ENCODE measurements at places on chromosomes 5 and 9. TPM values are rescaled to one million over a fixed set of nuclear protein-coding genes. Genes with fewer than 3 reads are reported as not detected.

GRCh38 chr9:136516191-136516654 lies 29.6 kb downstream of the NOTCH1 start:
- no peaks in the 10 kb centered on the region for H3K4me1 ChIP-seq
- H3K36me3 ChIP-seq = peaks cover 46% of the 10 kb centered on the region
- H3K27ac ChIP-seq = no peak overlapping the region
- no peak for DNase-seq

Gene ABO
- total RNA-seq = 1.1 TPM

DNA sequence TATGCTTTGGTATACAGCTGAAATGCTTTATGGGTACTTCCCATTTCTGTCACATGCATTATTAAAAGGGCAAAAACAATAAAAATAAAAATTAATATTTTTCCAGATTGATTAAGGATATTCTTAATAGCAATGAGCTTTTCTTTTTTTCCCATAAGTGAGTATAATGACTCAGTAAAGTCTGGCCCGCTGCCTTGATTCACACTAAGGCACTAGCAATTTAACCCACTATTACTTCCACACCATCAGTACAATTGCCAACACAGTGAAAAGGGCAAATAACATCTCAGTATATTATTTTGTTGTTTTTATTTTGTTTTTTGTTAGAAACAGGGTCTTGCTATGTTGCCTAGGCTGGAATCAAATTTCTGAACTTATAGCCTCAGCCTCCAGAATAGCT lies 150.1 kb downstream of the RNF180 start:
- H3K4me3 ChIP-seq = no peak overlapping the region
- no peak for DNase-seq
- no peaks in the 10 kb centered on the region for H3K36me3 ChIP-seq

- no peaks in the 10 kb centered on the region for H3K4me1 ChIP-seq
- H3K27ac ChIP-seq = no peak overlapping the region
Observed at GRCh38 chr5:124808842-124809268, 62.4 kb upstream of the ZNF608 start.

Gene WDR55
- total RNA-seq = 8.3 TPM

Gene CARTPT
- not detected for total RNA-seq

DNA sequence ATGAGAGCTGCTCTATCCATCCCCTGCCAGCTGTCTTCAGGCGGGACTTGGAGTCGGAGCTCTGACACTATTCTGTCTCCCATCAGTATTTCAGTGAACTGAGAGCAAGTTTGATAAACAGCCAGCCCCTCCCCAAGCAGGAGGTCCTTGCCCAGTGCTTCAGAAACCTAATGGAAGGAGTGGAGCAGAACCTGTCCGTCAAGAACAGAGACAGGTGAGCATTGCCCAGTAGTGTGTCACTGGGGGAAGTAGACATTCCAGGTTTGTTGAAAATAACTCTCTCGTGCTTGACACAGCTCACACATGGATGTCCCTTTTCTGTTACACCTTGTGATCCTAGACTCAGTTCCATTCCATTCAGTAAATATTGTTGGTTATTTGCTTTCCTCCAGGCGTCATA lies 13.2 kb upstream of the TLX3 start:
- H3K4me3 ChIP-seq = no peak overlapping the region
- no peaks in the 10 kb centered on the region for H3K4me1 ChIP-seq
- DNase-seq = peak; percentile 32
- no peaks in the 10 kb centered on the region for H3K36me3 ChIP-seq

DNA sequence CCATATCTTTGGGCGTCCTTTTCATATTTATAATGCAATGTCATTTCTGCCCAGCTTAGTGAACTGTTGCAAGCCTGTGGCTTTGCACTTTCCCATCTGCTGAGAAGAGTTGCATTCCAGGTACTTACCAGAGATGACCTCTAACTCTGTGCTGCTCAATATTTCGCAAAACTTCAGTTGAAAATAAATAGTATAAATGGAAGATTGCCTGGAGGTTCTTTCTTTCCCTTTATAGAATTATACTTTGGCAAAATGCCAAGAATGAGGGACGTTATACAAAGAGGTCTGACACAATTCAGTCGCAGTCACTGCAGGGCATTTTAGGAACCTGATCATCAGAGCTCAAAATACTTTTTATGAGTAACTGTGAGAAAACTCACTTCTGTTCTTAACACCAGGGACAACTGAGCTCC lies 18.9 kb upstream of the VLDLR start:
- no peaks in the 10 kb centered on the region for H3K4me1 ChIP-seq
- no peaks in the 10 kb centered on the region for H3K36me3 ChIP-seq
- peak overlapping the region; percentile 3 for H3K27ac ChIP-seq
- H3K4me3 ChIP-seq = no peak overlapping the region
- no peaks in the 10 kb centered on the region for H3K27me3 ChIP-seq

DNA sequence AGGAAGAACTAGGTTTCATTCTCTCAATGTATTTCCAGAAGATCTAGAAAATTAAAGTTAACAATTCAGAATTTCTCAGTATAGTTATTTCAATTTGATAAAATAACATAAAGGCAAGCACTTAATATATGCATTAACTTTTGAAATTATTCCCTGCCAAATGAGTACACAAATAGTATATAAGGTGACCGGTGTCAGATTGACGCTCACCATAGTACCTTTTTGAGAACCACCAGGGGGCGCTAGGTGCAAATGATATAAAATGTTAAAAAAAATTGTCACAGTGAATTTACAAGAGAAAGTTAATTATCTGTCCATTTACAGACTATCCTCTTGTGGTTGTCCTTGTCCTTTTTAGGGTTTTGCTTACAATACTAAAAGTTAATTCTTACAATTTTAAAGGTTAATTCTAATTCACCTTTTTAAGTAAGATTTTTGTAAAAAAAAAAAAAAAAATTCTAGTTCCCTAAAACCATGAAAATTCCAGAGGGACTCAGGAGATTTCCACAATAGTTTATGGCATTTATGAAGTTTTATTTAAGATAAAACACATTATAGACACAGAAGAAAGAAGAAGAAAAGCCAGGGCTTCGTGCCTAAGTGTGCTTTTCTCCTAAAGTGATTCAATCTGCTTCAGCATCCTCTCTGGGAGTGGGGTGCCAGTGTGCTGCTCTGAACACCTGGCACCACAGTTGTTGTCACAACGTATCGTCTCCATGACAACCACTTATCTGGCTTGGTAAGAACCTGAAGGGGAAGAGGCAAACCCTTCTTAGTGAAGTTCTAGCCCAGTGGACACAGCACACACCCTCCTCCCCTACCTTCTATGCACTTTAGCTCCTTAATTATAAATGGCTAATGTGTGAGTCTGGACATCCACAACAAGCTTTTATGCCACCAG lies 1.7 kb downstream of the ADAMTS16 start:
- peak; percentile 66 for DNase-seq
- peaks cover 8% of the 10 kb centered on the region for H3K27me3 ChIP-seq
- no peaks in the 10 kb centered on the region for H3K4me1 ChIP-seq
- H3K36me3 ChIP-seq = no peaks in the 10 kb centered on the region

- no peak for DNase-seq
- no peak overlapping the region for H3K27ac ChIP-seq
- no peaks in the 10 kb centered on the region for H3K27me3 ChIP-seq
- H3K4me3 ChIP-seq = no peak overlapping the region
Observed at GRCh38 chr5:74632947-74633356, 7.6 kb downstream of the ENC1 start.

All from right atrium auricular region (tissue), 2 donors.